ENCODE measurements at places on chromosomes 4 and X. TPM values are rescaled to one million over a fixed set of nuclear protein-coding genes. Genes with fewer than 3 reads are reported as not detected.

DNA sequence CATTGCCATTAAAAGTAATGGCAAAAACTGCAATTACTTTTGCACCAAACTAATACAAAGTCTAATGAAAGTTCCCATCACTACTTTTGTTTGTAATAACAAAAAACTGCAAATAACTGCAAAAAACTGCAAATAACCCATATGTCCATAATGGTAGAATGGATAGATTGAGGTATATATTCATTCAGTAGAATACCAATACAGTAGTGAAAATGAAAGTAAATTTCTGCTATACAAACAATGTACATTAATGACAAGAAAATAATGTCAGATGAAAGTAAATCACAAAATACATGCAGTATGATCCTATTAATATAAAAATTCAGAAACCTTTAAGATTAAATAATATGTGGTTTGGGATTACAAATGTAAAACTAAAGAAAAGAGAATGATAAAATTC, 41.3 kb upstream of the CEP135 start:
- no peak for DNase-seq

DNA sequence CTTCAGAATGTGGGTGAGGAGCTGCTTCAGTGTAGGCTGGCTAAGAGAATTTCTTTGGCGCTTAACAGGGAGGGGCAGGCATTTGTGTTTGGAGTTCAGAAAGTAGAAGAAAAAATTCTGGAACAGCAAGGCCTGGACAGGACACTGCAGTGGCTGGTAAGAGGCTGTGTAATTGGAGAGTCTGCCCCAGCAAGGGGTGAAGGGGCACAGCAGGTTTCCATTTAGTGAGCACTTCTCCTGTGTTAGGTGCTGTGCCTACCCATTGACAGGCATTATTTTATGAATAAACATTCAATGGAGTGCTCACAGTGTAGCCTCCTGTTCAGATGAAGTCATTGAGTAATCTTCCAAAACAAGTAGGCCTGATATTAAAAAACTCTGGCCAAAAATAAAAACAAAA, 10.7 kb upstream of the CPE start:
- DNase-seq: no peak

DNA sequence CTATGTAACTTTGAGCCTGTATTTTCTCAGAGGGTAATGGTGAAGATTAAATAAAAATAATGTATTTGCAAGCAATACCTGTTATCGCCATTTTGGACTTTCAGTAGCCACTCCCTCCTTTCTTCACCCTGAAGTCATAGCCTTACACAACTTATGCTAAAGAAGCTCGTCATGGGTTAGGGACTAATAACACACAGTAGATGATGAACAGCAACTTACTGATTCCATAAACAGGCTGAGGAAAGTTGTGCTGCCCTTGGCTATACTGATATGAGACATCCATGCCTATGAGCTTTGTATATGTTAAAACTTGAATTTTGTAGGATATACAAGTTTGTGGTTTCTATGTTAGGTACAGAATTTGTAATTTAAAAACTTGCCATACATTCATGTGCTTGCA, 31.7 kb upstream of the EIF1AX start:
- DNase-seq: no peak

- no peak for DNase-seq
These were observed 137.0 kb downstream of the AMMECR1 start for GRCh38 chrX:110180928-110181310.

- no peak for DNase-seq
These were observed 125.1 kb downstream of the PALLD start for GRCh38 chr4:168621806-168622589.

- no peak for DNase-seq
These were observed 25.6 kb downstream of the SORBS2 start for GRCh38 chr4:185786422-185786821.

IL13RA2 gene
- 0.28 TPM for total RNA-seq

FAM3A gene
- total RNA-seq: 31.4 TPM

NIPAL1 gene
- 3.9 TPM for total RNA-seq

ZCCHC18 gene
- total RNA-seq: 1.3 TPM

LRIT3 gene
- total RNA-seq: 0.09 TPM

All from pancreas (tissue), 10 donors.